ENCODE measurements at places on chromosomes 2 and 18.

- no peak for DNase-seq
Observed at GRCh38 chr2:123636232-123636631, 388.9 kb upstream of the CNTNAP5 start.

GRCh38 chr18:79064228-79064627 lies 5.0 kb upstream of the ATP9B start:
- DNase-seq, result no peak

- no peak for DNase-seq
Observed at GRCh38 chr2:111176867-111177266, 56.2 kb downstream of the BCL2L11 start.

DNA sequence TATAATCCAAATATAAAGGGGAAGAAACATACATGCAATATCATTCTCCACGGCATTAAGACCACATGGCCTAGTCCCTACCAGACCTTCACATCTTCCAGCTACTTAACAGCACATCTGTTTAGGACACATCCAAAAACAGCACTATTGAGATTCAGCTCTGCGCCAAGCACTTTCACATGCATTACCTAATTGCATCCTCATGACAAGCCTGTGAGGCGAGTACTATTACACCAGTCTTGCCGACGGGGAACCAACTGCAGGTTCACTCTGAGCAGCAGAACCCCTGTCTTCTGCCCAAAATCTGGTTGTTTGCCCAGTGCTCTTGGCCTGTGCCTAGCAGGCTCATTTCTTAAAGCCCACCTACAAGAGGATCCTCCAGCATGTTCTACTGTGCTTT lies 66.7 kb downstream of the AAK1 start:
- no peak for DNase-seq

DNA sequence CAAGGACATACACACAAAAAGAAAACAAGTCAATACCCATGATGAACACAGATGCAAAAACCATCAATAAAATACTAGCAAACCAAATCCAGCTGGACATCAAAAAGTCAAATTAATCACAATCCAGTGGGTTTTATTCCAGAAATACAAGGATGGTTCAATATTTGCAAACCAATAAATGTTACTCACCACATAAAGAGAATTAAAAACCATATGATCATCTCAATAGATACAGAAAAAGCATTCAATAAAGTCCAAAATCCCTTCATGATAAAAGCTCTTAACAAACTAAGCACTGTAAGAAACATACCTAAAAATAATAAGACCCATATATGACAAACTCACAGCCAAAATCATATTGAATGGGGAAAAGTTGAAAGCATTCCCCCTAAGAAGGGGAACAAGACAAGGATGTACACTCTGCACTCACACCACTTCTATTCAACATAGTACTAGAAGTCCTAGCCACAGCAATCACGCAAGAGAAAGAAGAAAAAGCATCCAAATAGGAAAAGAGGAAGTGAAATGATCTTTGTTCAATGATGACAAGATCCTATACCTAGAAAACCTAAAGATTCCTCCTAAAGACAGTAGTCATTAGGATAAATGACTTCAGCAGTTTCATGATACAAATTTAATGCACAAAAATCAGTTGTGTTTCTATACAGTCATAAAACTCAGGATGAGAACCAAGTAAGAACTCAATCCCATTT lies 62.6 kb downstream of the TRAPPC8 start:
- no peak for DNase-seq

GRCh38 chr2:205773989-205774388 lies 91.7 kb downstream of the NRP2 start:
- no peak for DNase-seq

- DNase-seq, result no peak
Observed at GRCh38 chr18:66994790-66995189, 390.9 kb upstream of the CDH19 start.

- DNase-seq, result no peak
Observed at GRCh38 chr2:232113821-232114220, 152.3 kb downstream of the DIS3L2 start.

- DNase-seq, result no peak
Observed at GRCh38 chr2:30113617-30114293, 33.1 kb upstream of the YPEL5 start.

GRCh38 chr2:72082021-72082601 lies 65.6 kb downstream of the CYP26B1 start:
- DNase-seq, result no peak

DNA sequence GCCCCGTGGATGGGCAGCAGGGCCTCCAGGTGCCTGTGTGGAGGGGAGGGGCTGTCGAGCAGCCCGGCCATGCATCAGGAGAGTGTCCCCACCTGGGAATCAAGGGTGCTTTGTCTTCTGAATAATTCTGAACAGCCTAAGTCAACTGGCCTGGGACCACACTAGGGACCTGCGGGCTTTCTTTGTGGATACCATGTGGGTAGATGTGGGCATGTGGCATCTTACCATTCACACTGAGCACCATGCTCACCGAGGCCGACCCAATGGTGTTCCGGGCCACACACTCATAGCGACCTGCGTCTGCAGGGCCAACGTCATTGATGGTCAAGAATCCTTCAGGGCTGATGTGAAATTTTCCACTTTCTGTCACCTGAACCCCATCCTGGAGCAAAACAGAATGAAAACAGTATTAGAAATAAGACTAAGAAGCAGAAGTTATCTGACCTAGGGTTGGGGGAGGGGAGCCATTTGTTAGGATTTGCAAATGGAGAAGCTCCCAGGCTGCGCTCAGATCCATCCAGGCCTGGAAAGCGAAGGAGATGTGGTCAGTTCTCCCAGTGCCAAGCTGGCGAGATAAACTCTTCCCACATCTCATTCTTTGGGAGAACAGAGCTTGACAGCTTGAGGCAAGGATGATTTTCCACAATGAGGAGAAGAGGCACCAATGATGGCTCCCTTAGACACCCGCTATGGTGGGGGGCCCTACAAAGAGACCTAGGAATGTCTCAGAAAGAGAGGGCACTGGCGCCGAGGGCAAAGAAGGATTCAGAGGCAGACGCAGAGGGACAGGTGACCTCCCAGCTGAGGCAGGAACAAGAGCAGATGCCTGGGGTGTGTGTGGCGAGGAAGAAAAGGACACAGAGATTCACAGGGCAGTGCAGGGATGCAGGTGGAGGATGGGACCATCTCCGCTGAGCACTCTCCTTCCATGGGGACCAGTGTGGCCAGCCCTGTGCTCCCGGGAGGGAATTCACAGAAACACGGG lies 83.4 kb downstream of the PXDN start:
- DNase-seq, result no peak

DNA sequence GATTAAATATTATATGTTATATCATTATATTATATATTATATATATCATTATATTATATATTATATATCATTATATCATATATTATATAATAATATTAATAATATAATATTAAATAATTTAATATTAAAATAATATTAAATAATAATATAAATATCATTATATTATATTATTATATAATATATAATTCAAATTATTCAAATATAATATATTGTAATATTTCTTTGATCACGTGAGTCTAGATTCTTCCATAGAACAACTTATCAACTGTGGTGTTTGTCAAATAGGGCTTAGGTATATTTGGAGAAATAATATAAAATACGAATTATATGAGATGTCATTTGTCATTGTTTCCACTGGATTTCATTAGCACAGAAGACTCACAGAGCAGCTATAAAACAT lies 77.3 kb downstream of the SPHKAP start:
- DNase-seq, result no peak

DNA sequence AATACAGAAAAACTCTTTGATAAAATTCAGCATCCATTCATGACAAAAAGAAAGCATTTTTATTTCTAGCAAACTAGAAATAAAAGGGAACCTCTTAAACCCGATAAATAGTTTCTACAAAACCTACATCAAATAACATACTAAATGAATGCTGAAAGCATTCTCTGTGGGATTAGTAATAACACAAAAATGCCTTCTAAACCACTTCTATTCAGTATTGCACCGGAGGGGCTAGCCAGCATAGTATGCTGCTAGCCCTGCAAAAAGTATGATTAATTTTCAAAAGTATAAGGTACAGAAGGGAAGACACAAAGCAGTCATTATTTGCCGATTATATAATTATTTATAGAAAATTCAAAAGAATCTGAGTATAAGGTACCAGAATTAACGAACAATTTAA lies 145.2 kb downstream of the DTNB start:
- DNase-seq, result no peak

GRCh38 chr18:45374878-45375630 lies 240.2 kb upstream of the SLC14A2 start:
- DNase-seq, result no peak
